ENCODE measurements at places on chromosomes 3 and 15. TPM values are rescaled to one million over a fixed set of nuclear protein-coding genes. Genes with fewer than 3 reads are reported as not detected.

DNA sequence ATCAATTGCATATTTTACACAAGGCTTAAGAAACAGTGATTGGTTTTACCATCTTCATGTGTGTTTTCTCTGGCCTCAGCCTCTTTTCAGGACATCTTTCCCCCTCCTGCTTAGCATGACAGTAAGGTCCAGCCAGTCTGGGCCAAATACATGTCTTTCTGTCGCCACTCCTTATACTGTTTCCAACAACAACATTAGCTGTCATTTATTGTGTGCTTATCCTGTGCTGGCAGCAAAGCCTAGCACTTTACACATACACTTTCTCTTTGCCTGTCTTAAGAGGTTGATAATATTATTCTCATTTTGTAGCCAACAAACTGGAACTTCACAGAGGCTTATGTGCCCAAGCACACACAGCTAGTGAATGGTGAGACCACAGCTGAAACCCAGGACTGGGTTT lies 37.8 kb downstream of the B3GALNT1 start:
- no peak for DNase-seq

DNA sequence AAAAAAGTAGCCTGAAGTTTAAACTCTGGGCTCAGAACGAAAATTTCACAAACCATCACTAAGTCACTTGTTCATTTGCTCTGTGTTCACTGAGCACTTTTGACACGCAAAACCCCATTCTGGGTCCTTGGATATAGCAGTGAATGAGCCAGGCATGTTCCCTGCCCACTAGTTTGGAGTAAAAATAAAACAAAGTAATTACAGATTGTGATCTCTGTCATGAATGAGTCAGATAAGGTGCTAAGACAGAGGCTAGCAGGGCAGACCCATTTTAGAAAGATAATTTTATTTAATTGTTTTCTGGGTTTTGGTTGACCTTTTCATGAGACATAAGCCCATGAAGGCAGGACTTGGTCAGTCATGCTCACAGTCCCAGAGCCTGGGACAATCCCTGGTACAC lies 84.1 kb upstream of the ARHGEF3 start:
- no peak for DNase-seq

The ACTRT3 gene
- 1.3 TPM for total RNA-seq

DNA sequence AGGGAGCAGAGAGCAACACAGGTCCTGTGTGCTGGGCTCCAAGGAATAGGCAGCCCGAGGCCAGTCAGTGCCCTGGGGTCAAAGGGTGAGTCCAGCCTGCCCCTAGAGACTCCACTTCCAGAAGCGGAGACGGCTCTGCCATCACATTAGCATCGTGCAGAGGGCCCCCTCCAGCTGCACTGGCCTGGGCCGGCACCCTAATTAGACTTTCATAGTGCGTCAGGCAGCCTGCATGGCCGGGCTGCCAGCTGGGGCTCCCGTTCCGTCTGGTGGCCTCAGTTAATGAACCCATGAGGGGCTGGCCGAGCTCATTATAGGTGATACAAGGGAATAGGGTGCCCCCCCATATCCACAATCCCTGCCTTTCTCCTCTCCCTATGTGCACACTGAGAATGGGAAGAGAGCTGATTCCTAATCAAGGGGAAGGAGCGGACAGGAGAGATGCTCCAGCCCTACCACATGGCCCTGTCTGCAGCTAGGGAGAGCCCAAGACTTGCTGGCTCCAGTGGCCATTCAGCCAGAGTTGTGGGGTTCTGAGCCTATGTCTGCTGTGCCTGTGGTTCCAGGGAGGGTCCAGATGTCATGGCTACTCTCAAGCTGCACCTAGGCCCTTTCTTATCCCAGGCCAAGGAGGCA lies 128.0 kb downstream of the SRGAP3 start:
- no peak for DNase-seq

The TRPM1 gene
- total RNA-seq, result not detected

DNA sequence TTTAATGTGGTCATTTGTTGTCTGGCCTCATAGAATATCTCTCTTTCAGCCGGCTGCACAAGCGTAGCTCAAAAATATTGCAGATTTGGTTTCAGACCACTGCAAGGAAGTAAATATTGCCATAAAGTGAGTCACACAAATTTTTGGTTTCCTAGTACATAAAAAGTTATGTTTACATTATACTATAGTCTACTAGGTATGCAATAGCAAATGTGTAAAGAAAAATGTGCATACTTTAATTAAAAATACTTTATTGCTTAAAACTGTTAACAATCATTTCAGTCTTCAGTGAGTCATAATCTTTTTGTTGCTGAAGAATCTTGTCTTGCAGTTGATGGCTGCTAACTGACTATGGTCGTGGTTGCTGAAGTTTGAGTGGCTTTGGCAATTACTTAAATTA lies 425.1 kb upstream of the ROBO1 start:
- no peak for DNase-seq

The DIPK2A gene
- 41.9 TPM for total RNA-seq

GRCh38 chr3:9930804-9931418 lies 2.7 kb upstream of the CRELD1 start:
- peak; percentile 22 for DNase-seq

GRCh38 chr3:17901893-17902292 lies 159.5 kb upstream of the TBC1D5 start:
- no peak for DNase-seq

- DNase-seq, result no peak
These were observed 18.3 kb downstream of the OSTN start for GRCh38 chr3:191217301-191217700.
